ENCODE measurements at places on chromosomes 7 and 10. TPM values are rescaled to one million over a fixed set of nuclear protein-coding genes. Genes with fewer than 3 reads are reported as not detected.

The OR6V1 gene
- total RNA-seq: not detected

The HERC4 gene
- 28.3 TPM for total RNA-seq

The OR13A1 gene
- not detected for total RNA-seq

The NME8 gene
- 0.57 TPM for total RNA-seq

DNA sequence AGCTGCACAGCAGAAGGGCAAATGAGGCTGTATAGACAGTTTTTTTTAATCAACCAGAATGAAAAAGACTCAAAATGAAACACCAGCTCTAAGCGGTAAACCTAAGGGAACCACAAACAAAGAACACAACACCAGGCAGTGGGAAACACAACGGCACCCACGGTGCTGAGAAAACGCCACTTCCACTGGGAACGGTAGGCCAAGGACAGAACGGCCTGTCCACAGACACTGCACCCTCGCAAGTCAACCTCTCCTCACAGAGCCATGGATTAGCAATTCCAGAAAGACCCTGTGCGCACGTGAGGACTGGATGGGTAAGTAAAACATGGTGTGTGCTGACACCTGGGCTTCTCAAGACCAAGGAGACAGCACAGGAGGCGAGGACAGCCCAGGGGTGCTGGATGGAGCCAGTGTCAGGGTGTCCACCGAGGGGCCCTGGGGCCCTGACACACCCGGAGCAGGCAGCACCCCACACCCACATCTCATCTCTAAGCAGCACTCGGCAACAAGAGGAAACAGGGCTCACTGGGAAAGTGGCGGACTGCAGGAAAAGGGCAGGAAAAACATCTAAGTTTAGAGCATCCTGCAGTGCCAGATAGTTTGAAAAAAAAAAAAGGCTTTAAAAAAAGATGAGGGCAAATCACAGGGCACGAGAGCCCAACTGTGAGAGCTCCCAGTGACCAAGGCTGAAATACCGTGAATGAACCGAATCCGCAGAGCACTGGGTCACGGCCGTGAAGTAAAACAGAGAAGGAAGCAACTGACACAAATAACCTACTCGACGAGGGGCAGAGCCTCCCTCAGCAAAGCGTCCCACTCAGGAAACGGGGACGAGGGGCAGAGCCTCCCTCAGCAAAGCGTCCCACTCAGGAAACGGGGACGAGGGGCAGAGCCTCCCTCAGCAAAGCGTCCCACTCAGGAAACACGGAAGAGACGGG is 120.2 kb downstream of the MAD1L1 start:
- no peak for DNase-seq

DNA sequence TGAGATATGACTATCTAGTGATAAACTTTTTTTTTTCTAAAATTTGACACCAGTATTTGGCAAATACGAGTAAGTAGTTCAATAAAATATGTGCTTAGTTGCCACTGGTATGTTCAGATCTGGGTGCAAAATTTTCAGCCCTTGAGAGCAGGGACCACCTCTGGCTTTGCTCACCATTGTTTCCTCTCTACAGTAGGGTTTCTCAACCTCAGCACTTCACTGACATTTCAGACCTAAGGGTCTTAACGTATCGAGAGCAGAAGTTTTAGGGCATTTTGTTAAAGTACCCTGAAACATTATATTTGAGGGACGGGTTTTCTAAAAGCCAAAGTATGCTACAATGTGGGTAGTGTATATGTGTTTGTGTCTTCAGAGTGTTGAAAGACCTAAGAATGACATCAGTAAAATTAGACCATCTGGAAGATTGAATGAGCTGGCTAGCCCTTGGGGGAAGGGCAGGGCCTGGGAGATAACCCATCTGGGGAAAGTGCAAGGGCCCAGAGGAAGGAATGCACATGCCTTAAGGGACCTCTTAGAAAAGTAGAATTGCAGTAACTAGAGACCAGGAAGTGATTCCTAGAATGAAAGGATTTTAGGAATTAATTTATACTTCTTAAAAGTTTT is 11.8 kb downstream of the BZW2 start:
- no peak for DNase-seq

- DNase-seq: no peak
These were observed 326.0 kb downstream of the RPS24 start for GRCh38 chr10:78359640-78360091.

- DNase-seq: no peak
These were observed 82.9 kb upstream of the OGDHL start for GRCh38 chr10:49844775-49845595.

DNA sequence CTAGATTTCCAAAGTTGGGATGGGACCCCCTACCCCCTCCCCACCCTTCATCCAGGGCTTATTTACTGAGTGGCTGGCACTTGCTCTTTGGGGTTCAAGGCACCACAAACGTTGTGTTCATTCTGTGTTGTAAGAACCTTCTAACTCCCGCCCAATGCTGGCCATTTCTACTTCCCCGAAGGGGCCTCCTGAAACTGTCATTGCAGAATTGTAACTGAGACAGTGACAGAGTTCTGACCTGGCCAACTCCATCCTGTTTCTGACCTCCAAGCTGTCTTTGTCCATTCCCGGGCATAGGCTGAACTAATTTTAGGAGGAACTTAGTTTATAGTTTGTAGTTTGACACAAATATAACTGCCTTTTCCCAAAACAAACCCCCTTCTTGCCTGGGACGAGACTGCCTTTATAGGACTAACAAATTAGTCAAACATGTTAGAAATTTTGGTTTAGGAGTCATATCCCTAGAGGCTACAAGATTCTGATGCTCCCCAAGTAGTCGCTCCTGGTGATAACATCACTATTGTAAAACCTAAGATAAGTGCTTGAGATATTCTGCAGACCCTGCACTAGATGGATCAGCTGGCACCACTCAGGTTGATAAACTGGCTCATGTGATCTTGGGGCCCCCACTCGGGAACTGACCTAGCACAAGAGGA is 34.8 kb upstream of the ZMIZ2 start:
- no peak for DNase-seq
